ENCODE measurements at places on chromosomes 3 and 15.

DNA sequence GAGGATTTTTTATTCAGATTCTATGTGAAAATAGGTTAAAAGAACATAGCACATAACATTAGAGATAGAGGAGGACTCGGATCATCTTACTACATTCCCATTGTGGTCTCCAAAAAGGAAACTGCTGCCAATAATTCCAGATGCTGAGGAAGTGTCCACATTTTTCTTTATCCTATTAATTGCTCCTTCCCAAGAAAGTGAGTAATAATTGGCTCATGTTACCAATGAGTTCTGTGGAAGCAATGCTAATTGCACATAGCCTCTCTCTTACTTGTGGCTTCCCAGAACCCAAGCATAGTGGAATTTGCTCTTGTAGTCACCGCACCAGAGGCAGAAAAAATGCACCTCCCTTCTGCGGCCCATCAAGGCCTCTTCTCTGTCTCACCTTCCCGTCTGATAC lies 208.4 kb downstream of the PLOD2 start:
- no peak for DNase-seq

GRCh38 chr3:16795581-16795980 lies 89.2 kb upstream of the PLCL2 start:
- DNase-seq: no peak

GRCh38 chr3:195180490-195181112 lies 90.4 kb downstream of the XXYLT1 start:
- no peak for DNase-seq

DNA sequence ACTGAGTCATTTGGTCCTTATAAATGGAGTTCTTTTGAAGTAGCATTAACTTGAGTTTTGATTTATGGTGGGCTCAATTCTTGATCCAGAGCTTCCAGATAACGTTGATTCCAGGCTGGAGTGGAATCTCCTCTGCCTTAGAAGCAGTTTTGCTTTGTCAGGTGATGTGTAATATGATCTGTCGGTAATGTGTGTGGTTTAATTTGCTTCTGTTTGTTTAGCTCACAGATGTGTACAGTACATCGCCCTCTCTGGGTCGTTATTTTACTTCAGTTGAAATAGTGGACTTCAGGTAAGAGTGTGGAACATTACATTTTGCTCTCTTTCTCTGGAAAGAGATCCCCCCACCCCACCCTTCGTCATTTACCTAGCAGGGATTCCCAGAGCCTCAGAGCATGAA lies 23.1 kb downstream of the C3orf52 start:
- no peak for DNase-seq

GRCh38 chr3:45955017-45955647 lies 11.9 kb downstream of the CXCR6 start:
- no peak for DNase-seq

- DNase-seq: no peak
Measured at GRCh38 chr3:55826731-55827496, 339.8 kb upstream of the WNT5A start.

- no peak for DNase-seq
Measured at GRCh38 chr3:143103652-143104051, 15.9 kb upstream of the CHST2 start.

GRCh38 chr15:79689030-79689429 lies 207.8 kb downstream of the MTHFS start:
- no peak for DNase-seq

DNA sequence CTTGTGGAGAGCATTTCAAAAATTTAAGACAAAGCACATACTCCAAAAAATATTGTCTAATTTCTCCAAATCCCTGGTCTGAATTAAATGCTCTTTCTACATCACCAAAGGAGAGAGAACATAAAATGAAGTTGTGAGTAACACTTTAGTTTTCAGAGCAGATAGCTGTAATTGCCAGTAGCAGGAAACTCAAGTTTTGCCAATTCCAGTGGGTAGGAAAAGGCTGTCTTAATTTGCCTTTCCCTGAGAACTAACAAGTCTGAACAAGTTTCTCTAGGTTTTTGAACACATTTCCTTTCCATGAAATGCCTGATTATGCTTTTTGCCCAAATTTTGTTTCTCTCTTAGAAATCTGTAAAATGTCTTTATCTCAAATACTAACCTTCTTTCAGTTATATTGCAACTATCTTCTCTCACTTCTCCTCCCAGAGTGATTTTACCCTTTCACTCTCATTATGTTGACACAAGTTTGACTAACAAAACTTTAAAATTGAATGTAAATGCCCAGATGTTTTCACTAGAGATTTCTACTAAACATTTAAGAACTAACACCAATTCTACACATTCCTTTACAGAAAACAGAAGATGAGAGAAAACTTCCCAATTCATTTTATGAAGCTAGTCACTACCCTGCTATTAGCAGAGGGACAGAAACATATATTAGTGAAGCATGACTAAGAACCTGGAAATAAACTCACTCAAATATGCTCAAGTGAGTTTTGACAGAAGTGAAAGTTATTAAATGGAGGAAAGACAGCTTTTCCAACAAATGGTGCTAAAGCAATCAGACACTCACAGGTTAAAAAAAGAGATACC lies 38.4 kb downstream of the RFX7 start:
- DNase-seq: no peak

DNA sequence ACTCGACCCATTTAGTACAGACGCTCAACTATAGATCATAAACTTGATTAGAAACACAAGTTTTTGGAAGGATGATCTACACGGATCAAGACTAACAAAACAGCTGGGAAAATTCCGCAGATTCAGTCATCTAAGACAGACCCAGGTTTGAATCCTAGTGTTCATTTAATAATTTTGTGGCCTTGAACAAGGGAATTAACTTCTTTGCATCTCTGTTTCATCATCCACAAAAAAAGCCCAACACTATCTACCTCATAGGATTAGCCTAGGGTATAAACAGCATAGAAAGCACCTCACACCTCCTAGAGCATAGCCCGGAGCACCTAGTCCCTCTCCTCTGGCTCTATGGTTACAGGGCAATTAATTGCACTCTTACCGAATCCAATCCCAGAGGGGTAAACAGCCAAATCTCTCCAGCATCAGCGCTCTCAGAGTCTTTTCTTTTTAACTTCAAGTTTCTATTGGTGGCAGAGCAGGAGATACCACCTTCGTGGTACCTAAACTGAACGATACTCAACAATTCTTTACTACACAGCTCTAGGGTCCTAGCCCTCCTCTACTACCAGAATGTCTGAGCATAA lies 3.5 kb downstream of the TBL1XR1 start:
- no peak for DNase-seq

DNA sequence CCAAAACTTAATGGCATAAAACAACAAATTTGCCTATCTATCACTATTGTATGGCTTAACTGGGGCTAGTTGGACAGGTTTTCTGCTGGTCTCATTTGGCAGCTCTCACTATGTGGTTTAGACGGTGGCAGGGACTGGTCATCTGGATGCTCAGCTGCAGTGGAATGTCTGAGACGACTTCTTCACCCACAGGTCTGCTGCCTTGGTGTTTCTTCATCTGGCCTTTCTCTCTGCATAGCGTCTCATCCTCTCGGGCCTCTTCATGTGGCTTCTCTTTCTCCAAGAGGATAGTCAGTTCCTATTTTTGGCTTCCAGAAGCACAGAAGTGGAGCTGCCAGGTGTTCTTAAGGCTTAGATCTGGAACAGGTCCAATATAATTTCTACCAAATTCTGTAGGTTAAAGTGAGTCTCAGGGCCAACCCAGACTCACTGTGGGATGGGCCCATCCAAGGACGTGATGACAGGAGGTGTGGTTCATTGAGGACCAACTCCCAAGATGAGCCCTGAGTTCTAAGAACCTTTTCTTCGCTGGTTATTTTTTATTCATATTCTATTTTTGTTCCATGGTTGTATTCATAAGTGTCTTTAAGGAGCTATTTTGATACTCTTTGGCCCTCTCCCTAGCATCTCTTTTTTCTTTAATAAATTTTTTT lies 18.6 kb downstream of the UBE2Q2 start:
- DNase-seq: no peak

GRCh38 chr3:76470285-76470684 lies 569.6 kb upstream of the ROBO2 start:
- DNase-seq: no peak

- DNase-seq: no peak
Measured at GRCh38 chr15:60389261-60390077, 8.3 kb downstream of the ANXA2 start.

Data from activated CD8-positive, alpha-beta memory T cell treated with anti-CD3 and anti-CD28 coated beads for 4 hours (primary cell).